ENCODE measurements at places on chromosomes 12 and 14.

DNA sequence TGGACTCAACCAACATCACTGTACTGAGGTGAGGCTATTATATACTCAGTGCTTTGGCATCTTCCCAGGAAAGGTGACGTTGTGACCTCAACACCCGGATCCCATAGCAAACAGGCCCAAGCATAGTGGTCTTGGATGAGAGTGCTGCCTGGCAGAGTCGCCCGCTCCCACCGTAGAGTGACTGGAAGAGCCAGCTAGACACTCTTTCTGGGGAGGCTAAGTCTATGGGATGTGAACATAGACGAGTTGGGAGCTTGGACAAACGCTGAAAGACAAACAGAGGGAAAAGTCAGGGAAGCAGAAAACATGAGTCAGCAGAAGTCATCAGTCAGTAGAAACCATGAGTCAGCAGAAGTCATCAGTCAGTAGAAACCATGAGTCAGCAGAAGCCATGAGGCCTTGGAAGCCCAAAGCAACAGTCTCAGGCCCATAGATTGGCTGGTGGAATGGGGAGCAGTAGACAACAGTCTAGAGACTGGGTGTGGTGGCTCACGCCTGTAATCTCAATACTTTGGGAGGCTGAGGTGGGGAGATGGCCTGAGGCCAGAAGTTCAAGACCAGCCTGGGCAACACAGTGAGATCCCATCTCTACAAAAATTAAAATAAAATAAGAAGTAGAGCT, 66.4 kb upstream of the MAP1LC3B2 start:
- no peak for DNase-seq

DNA sequence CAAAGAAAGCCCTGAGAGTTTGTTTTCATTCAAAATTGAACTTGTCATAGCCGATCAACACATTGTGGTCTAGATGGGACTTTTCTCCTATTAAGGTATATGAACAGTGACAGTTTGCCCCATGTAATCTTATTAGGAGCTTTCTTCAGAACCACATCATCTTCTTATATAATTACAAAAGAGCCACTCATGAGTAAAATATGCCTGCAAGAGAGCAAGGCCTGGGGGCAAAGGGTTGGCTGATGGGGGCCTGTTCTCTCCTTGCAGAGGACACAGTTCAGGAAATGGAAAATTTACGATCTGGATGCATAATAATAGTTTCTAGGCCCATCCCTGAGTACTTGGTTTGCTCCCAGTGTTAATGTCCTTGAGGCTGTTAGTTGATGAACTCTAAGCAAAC, 87.8 kb downstream of the FLRT2 start:
- DNase-seq = no peak

- DNase-seq = no peak
Measured at GRCh38 chr14:33617154-33617553, 333.7 kb downstream of the EGLN3 start.

- DNase-seq = peak; percentile 10
Measured at GRCh38 chr12:837548-837947, 85.2 kb downstream of the WNK1 start.

- DNase-seq = no peak
Measured at GRCh38 chr12:108112832-108113556, 16.1 kb upstream of the WSCD2 start.

DNA sequence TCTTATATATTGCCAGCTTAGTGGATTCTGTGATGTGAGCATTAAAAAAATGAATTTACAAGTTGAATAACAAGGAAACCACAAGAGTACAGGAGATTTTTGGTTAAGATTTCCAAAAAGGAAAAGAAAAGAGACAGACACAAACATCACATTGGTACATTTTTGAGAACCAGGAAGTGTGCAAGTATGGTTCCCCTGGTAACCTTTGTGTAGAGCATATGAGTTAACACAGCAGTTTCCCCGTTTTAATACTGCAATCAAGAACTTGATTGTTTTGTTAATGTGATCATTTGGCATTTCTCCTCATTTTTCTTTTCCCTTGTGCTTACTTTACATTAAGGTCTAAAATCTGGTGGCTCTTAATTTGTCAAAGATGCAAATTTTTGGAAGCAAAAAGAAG, 490.4 kb upstream of the ATP2B1 start:
- DNase-seq = no peak

DNA sequence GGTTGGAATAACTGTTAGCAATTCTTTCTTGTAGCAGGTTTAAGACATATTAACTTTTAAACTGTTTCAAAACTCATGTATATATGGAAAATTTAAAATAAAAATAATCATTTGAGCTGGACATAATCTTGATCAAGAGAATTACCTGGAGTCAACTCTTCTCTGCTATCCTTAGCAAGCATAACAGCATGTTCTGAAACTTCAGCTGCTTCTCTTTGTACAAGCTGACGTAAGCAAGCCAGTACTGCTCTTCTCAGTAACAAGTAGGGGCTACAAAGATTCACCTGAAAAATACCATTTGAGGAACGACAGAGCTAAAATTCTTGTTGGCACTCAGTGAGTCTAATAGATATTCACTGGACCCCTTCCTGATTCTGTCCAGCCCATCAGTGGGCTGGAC, 83.0 kb downstream of the HEATR5A start:
- no peak for DNase-seq

DNA sequence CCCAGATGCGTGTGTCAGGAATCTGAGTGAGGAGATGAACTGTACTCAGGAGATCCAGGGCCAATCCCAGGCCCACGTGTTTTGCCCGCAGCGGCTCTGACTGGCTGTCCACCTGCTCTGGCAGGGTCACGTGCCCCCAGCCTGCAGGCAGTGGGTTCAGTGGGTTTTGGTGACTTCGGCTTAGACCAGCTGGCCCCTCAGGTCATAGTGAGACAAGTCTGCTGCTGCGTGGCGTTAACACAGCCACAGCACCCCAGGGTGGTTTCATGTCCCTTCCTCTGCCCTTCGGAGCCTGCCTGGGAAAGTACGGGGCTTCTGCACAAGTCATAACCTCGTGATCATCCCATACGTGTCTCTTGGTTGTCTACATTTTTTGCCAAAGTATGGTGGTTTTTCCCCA, 2.6 kb downstream of the FBRSL1 start:
- no peak for DNase-seq

GRCh38 chr14:104462651-104463630, 116.6 kb upstream of the C14orf180 start:
- no peak for DNase-seq

DNA sequence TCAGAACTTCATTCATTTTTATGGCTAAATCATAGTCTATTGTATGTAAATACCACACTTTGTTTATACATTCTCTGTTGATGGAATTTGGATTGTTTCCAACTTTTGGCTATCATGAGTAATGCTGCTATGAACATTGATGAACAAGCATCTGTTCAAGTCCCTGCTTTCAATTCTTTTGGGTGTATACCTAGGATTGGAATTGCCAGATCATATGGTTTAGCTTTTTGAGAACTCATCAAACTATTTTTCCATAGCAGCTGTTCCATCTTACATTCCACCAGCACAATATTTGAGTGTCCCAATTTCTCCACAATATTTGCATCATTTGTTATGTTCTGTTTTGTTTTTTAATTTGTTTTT, 52.3 kb upstream of the CCND2 start:
- no peak for DNase-seq

DNA sequence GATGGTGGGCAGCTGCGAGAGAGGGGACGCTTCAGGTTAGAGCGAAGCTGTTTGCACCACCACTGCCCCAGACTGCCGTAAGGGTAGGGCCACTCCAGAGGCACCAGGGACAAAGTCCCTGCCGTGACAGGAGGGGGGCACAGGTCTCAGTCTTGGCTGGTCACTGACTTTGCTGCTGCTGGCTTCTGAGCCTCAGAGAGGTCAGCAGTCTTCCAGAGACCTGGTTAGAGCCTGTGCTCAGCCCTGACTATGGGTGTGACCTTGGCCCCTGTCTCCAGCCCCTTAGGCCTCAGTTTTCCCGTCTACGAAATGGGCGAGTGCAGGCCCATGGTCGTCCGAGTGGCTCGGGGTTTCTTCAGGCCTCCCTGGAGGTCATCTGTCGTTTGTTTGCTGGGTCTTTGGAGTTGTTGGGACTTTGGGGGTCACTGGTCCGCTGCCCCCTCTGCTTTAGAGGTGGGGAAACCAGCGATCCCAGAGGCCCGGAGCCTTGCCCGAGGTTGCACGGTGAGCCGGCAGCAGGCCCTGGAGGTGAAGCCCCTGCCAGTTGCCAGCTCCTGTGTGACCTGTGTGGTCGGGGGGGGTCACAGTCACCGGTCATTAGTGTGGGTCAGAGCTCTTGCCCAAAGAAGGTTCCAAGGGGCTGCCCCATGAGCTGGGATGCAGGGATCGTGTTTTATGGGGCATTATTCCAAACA, 15.3 kb downstream of the MEG3 start:
- no peak for DNase-seq

GRCh38 chr12:5376591-5377207, 55.2 kb upstream of the NTF3 start:
- no peak for DNase-seq

DNA sequence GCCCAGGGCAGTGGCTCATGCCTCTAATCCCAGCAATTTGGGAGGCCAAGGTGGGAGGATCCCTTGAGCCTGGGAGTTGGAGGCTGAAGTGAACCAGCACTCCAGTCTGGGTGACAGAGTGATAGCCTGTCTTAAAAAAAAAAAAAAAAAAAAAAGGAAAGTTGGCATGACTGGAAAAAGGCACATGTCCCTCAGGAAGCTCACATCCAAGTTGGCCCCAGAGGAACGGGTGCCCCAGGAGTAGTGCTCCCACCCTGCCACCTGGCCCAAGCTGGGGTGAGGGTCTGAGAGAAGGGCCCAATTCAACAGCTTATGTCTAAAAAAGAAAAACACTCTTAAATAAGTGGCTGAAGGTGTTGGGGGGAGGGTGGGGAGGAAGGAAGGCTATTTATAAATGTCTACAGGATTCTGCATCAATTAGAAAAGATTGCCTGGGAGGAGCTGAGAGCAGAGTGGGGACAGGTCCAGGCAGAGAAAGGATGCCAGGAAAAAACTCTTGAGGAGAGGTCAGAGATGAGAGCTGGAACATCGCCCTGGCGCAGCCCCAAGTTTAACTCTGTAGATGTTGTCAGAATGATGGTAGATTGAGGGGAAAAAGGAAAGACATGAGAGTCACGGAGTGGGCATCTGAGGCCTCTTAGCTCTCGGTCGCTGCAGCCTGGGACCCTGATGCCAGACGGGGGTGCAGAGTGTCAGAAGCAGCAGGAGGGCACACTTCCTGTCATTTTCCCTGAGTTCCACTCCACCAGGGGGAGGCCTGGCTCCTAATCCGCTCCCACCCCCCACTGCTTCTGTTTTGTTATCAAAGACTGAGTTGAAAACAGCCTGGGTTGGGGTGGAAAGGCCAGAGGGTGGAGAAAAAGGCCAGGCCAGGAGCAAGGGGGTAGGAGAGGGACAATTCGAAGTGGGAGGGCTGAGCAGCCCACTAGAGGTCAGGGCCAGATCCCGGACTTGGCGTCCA, 7.3 kb downstream of the SPRYD3 start:
- no peak for DNase-seq

GRCh38 chr14:52790011-52790755, 1.2 kb downstream of the GNPNAT1 start:
- DNase-seq = no peak

GRCh38 chr12:12483438-12483837, 79.2 kb downstream of the DUSP16 start:
- no peak for DNase-seq

DNA sequence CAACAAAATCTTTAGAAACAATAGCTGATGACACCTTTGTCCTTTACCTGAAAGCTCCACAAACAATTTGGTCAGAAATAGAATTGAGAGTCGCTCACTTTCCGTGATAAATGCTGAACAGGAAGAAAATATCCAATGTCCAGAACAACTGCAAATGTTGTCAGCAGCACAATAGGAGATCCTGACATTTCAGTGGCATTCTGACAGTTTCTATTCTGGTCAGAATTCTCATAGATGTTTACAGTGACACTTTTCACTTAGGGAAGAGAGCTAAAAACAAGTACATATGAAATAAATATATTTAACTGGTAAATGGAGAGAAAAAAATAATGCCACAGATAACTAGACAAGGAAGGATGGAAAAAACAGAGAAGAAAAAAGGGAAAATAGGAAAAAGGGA, 39.1 kb downstream of the MAGOHB start:
- no peak for DNase-seq

DNA sequence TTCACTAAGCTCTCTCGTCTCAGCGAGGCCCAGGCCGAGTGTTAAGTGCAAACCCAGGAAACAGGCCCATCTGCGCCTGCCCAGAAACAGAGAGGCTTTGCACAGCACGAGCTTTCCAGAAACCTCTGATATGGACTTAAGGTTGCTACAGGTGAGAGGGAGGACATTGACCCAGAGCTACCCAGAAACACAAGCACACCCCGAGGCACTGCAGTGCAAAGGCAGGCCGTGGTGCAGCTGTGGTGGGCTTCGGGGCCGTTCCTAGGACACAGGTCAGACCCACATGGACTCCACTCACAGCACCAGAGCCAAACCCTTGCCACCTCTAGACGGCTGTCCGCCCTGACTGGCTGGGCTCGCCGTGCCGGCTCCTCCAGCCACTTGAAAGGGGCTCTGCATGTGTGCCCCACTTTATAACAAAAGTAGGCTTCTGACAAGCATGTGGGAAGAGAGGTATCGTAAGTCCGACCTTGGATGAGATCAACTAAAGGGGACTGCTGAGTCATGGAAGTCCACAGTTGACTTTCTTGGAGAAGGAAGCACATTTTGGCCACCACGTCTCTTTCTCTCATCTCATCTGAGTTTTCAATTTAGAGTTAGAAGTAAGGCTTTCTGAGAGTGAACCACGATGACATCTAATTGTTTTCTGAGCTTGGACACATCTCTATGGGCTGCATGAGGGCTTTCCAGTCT, 38.2 kb downstream of the CACNA2D4 start:
- no peak for DNase-seq

DNA sequence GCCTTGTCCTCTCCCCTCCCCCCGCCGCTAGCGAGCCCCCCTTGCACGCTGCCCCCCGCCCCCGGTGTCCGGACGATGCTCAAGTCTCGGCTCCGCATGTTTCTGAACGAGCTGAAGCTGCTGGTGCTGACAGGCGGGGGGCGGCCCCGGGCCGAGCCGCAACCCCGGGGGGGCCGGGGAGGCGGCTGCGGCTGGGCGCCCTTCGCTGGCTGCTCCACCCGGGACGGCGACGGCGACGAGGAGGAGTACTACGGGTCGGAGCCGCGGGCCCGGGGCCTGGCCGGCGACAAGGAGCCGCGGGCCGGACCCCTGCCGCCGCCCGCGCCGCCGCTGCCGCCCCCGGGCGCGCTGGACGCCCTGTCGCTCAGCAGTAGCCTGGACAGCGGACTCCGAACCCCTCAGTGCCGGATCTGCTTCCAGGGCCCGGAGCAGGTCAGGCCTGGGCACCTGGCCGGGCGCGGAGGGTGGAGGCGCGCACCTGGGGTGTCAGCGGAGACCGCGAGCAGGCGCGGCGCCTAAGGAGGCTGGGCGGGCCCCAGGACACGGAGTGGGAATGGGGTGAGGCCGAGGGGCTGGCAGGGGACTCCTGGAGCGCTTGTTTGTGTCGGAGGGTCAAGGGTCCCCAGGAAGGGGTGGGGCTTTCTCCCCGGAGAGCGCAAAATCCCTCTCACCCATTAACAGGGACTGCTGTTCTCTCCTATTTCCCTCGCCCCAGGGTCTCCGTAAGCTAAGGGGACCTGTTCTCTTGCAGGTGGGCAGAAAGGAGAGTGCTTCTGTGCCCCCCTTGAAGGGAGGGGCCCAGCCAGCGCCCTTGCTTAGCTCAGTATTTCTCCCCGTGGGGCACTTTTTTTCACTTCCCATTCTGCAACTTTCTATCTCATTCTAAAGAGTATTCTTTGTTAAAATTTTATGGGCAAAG, 810 bp downstream of the MARCHF9 start:
- DNase-seq = no peak
